ENCODE measurements at places on chromosomes 1 and 21. TPM values are rescaled to one million over a fixed set of nuclear protein-coding genes. Genes with fewer than 3 reads are reported as not detected.

The SLC19A1 gene
- 10.4 TPM for total RNA-seq

The ATPAF1 gene
- 22.0 TPM for total RNA-seq

The CCDC190 gene
- total RNA-seq, result not detected

DNA sequence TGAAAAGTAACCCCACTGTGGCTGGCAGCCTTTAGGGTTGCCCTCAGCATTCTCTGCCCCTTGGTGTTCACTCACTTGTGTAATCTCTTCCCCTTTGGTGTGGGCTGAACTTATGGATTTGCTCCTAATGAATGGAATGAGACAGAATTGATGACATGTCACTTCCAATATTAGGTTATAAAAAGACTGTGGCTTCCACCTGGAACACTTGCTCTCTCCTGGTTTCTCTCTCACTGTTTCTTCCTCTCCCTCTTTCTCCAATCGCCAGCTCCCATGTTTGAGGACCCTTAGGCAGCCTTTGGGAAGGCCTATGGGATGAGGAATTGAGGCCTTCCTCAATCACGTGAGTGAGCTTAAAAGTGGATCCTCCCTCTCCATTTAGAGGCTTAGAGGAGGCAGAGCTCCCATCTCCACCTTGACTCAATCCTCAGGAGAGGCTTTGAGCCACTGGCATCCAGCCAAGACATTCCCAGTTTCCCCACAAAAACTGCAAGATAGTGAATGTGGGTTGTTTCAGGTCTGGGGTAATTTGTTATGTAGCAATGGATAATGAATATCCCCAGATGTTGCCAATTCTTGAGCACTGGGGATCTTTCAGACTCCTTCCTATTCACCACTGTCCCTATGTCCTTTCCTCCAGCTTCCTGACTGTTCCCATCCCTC, 95.5 kb upstream of the CD34 start:
- H3K27me3 ChIP-seq, result no peaks in the 10 kb centered on the region
- no peak for DNase-seq
- H3K36me3 ChIP-seq, result no peaks in the 10 kb centered on the region
- no peak overlapping the region for H3K4me3 ChIP-seq
- H3K27ac ChIP-seq, result no peak overlapping the region

DNA sequence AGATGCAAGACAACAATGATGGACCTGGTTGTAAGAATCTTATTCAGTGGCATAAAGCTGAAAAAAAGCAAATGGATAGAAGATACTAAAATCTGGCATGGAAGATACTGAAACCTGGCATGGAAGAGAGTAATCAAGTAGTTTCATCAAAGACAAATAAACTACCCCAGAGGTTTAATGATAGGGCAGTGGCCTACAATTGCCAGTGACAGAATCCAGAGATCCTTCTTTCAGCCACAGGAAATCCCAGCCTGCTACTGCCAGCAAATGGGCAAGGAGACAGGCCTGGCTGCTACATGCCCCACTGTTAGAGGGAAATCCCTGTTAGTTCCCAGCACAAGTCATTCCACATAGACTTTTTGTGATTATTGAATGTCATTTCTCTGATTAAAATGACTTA, 409.4 kb downstream of the VAV3 start:
- no peaks in the 10 kb centered on the region for H3K27me3 ChIP-seq
- no peak overlapping the region for H3K4me3 ChIP-seq
- H3K4me1 ChIP-seq, result peaks cover 2% of the 10 kb centered on the region
- no peaks in the 10 kb centered on the region for H3K36me3 ChIP-seq
- no peak for DNase-seq

DNA sequence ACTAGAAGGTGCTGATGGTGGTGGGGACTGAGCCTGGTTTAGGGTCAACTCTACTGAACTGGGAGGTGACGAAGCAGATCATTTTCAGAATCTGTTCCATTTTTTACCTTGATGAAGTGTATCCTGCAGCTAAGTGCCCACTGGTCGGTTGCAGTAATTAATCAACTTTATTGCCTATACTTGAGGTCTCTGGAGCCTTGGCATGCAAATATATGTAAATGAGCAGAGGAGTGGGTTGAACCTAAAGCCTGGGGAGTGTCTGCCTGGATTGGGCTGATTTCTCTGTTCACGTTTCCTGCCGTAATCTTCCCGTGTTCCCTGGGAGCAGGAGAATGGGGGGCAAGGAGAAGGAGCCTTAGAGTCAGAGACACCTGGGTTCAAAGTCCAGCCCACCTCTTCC, 286.8 kb downstream of the PTPRU start:
- no peak overlapping the region for H3K27ac ChIP-seq
- no peaks in the 10 kb centered on the region for H3K4me1 ChIP-seq
- no peaks in the 10 kb centered on the region for H3K36me3 ChIP-seq
- peaks cover 57% of the 10 kb centered on the region for H3K27me3 ChIP-seq
- H3K4me3 ChIP-seq, result no peak overlapping the region
- no peak for DNase-seq

DNA sequence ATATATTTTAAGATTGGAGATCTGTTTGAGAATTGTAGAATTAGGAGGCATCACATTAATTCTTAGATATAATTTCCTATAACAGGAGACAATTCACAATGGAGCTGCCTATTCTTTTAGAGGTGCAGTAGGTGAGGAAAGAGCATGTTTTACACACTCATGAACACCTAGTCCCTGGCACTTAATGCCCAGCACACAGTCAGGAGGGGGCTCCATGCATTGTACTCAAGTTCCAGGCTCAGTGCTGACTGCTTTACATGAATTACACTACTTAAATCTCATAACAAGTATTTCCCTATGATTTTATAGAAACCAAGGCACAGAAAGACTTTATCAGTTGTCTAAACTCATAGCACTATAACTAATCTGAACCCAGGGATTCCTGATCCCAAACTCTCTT, 360 bp upstream of the GBP3 start:
- H3K27ac ChIP-seq, result peak overlapping the region; percentile 88
- H3K4me1 ChIP-seq, result peaks cover 21% of the 10 kb centered on the region
- no peaks in the 10 kb centered on the region for H3K27me3 ChIP-seq
- peak overlapping the region; percentile 57 for H3K4me3 ChIP-seq
- H3K36me3 ChIP-seq, result peaks cover 20% of the 10 kb centered on the region

- no peaks in the 10 kb centered on the region for H3K36me3 ChIP-seq
- no peak overlapping the region for H3K27ac ChIP-seq
- H3K27me3 ChIP-seq, result no peaks in the 10 kb centered on the region
- H3K4me1 ChIP-seq, result peaks cover 58% of the 10 kb centered on the region
- DNase-seq, result no peak
These were observed 2.7 kb downstream of the SLC9A1 start for GRCh38 chr1:27152004-27152828.

- H3K27me3 ChIP-seq, result no peaks in the 10 kb centered on the region
- no peak overlapping the region for H3K4me3 ChIP-seq
- no peaks in the 10 kb centered on the region for H3K36me3 ChIP-seq
- H3K4me1 ChIP-seq, result no peaks in the 10 kb centered on the region
These were observed 95.1 kb upstream of the TSPAN2 start for GRCh38 chr1:115184260-115184950.

DNA sequence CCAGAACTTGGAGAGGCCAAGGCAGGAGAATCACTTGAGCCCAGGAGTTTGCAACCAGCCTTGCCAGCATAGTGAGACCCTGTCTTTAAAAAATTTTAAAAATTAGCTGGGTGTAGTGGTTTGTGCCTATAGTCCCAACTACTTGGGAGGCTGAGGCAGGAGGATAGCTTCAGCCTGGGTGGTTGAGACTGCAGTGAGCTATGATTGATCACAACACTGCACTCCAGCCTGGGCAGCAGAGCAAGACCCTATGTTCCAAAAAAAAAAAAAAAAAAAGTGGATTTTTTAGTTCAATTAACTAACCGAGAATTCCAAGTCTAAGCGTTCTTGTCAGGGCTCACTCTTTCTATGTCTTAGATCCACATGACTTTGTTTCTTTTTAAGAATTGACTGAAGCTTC, 130.3 kb upstream of the NRIP1 start:
- H3K36me3 ChIP-seq, result no peaks in the 10 kb centered on the region
- H3K27me3 ChIP-seq, result peaks cover under 1% of the 10 kb centered on the region
- H3K4me1 ChIP-seq, result no peaks in the 10 kb centered on the region

GRCh38 chr1:209531006-209531405, 52.5 kb upstream of the CAMK1G start:
- H3K27me3 ChIP-seq, result no peaks in the 10 kb centered on the region
- no peaks in the 10 kb centered on the region for H3K36me3 ChIP-seq
- no peak for DNase-seq
- H3K4me1 ChIP-seq, result no peaks in the 10 kb centered on the region

DNA sequence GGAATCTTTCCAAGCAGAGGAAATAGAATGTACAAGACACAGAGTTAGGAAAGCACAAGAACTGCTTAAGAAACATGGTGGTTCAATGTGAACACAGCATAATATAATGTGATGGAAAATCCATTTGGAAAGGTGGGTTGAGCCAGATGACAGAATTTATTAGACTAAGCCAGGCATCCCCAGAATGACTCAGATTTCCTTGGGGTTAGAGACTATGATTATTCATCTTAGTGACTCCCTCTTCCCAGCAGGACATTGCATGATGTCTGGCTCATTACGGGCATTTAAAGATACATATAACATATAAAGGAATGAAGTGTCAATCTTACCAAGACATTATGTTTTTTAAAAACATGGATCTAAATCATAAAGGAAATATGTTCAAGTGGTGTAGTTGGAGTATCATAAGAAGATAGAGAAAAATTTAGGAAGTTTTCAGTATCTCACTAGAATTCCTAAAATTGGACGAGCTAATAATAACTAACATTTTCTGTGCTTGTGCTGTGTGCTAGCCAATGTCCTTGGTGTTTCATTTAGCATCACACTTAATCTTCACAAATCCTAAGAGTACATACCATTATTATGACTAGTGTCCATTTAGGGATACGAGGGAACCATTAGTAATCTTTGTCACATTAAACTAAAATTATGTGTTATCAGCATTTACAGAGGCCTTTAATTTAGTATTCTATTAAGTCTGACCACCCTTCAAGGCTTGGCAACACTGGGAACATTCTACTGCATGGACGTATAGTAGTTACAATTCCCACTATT, 41.0 kb upstream of the ST6GALNAC5 start:
- H3K27ac ChIP-seq, result no peak overlapping the region
- H3K4me1 ChIP-seq, result no peaks in the 10 kb centered on the region
- no peak overlapping the region for H3K4me3 ChIP-seq

- no peak overlapping the region for H3K4me3 ChIP-seq
- no peaks in the 10 kb centered on the region for H3K4me1 ChIP-seq
- DNase-seq, result no peak
- H3K36me3 ChIP-seq, result no peaks in the 10 kb centered on the region
- no peak overlapping the region for H3K27ac ChIP-seq
- H3K27me3 ChIP-seq, result peaks cover 11% of the 10 kb centered on the region
These were observed 4.0 kb downstream of the CASQ2 start for GRCh38 chr1:115764541-115764940.

GRCh38 chr1:236978740-236979139, 25.5 kb downstream of the MT1HL1 start:
- no peak overlapping the region for H3K27ac ChIP-seq
- DNase-seq, result no peak
- H3K27me3 ChIP-seq, result peaks cover 3% of the 10 kb centered on the region
- H3K36me3 ChIP-seq, result no peaks in the 10 kb centered on the region

Data from T-cell (primary cell).